ENCODE measurements at places on chromosomes 2 and 18. TPM values are rescaled to one million over a fixed set of nuclear protein-coding genes. Genes with fewer than 3 reads are reported as not detected.

- H3K27ac ChIP-seq: no peak overlapping the region
- H3K4me3 ChIP-seq: no peak overlapping the region
- no peak for DNase-seq
Observed at GRCh38 chr2:39150890-39151497, 30.1 kb upstream of the SOS1 start.

DNA sequence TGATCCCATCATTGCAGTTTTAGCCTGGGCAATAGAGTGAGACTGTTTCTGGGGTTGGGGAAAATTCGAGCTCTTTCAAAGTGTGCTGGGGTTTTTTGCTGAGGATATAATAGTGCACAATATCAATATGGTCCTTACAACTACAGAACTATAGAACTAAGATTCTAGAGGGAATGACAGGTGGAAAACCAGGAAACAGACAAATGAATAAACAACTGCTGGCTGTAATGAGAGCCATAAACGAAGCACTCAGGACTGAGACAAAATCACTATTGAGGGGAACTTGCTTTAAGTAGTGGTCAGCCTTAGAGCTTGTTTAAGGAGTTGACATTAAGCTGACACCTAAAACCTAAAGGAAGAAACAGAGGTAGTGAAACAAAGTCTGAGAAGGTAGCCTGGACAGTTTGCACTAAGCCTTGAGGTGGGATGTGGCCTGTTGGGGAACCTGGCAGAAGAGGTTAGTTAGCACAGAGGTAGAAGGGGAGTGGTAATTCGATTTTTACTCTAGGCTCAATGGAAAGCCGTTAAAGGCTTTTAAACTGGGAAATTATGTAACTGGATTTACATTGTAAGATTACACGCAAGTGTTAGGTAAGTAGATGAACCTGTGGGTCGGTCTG, 33.8 kb downstream of the LCLAT1 start:
- no peak overlapping the region for H3K27ac ChIP-seq
- H3K4me3 ChIP-seq: no peak overlapping the region
- peaks cover 5% of the 10 kb centered on the region for H3K4me1 ChIP-seq
- H3K27me3 ChIP-seq: no peaks in the 10 kb centered on the region

- no peaks in the 10 kb centered on the region for H3K36me3 ChIP-seq
- peaks cover 5% of the 10 kb centered on the region for H3K4me1 ChIP-seq
- H3K4me3 ChIP-seq: no peak overlapping the region
- DNase-seq: no peak
- H3K27ac ChIP-seq: no peak overlapping the region
Observed at GRCh38 chr2:120955427-120955826, 219.8 kb downstream of the GLI2 start.

Gene FAM110C
- 14.2 TPM for total RNA-seq

Gene PLGLB2
- total RNA-seq: 1.9 TPM
